ENCODE measurements at places on chromosomes 12 and 14.
A peak's percentile ranks its signal among the peaks of the same experiment; 100 is the strongest.

GRCh38 chr12:120706029-120706428, 4.2 kb upstream of the UNC119B start:
- H3K36me3 ChIP-seq = peaks cover 11% of the 10 kb centered on the region
- H3K27me3 ChIP-seq = no peaks in the 10 kb centered on the region
- DNase-seq = no peak
- no peak overlapping the region for H3K4me3 ChIP-seq
- H3K4me1 ChIP-seq = peaks cover 4% of the 10 kb centered on the region

GRCh38 chr12:12446786-12447185, 89.9 kb downstream of the BORCS5 start:
- H3K27ac ChIP-seq = peak overlapping the region; percentile 68
- no peaks in the 10 kb centered on the region for H3K27me3 ChIP-seq
- H3K36me3 ChIP-seq = peaks cover 13% of the 10 kb centered on the region
- H3K4me1 ChIP-seq = peaks cover 53% of the 10 kb centered on the region
- DNase-seq = no peak

DNA sequence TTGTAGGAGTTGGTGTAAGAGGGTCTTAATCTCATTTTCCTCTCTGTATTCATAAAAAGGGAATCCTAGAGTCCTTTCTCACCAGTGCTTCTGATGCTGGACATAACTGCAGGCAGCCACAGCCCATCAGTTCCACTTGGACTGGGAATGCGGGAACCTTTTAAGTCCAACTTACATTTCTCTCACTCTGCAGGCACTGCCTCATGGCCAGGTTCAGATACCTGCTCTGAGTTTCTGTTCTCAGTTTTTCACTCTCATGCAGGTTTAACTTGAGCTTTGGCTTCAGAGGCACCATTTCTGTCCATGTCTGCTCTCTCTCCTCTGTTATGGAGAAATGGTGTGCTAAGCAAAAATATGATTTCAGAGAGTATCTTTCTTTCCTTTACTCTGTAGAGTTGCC, 4.2 kb downstream of the ACVR1B start:
- no peaks in the 10 kb centered on the region for H3K36me3 ChIP-seq
- no peak for DNase-seq
- H3K27ac ChIP-seq = no peak overlapping the region
- H3K4me3 ChIP-seq = no peak overlapping the region
- peaks cover 6% of the 10 kb centered on the region for H3K4me1 ChIP-seq

DNA sequence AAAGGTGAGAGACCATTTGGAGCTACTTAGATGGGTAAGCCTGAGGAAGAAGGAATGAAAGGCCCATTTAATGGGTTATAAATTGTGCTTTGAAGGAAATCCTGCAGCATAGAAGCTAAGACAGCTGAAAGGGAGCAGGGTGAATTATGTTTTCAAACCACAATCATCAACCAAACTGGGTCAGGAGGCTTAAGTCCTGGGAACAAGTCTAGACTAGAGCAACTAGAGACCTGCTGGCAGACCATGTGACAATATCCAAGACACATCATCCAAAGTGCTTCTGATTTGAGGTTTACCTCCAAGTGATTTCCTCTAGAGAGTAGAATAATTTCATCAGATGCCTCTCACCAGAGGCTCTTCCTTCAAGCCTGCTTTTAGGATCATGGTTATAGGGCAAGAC, 53.7 kb downstream of the MAP3K9 start:
- H3K27ac ChIP-seq = no peak overlapping the region
- H3K4me3 ChIP-seq = no peak overlapping the region
- peaks cover 2% of the 10 kb centered on the region for H3K36me3 ChIP-seq
- H3K4me1 ChIP-seq = no peaks in the 10 kb centered on the region
- DNase-seq = no peak

DNA sequence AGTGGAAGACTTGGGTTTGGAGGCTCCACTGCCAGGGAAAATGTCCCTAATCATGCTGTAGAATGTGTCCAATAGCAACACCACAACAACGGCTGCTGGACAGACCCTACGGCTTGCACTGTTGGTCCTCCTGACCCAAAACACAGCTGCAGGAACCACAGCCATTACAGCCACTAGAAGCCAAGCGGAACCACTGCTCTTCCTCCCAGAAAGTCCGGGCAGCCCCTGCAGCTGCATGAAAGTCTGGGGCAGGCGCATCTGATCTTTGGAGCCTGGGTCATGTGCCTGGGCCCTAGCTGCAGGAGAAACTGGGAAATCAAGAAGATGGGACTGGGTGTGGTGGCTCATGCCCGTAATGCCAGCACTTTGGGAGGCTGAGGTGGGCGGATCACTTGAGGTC, 124.7 kb upstream of the METAP2 start:
- no peak overlapping the region for H3K4me3 ChIP-seq
- H3K36me3 ChIP-seq = no peaks in the 10 kb centered on the region
- no peak for DNase-seq
- peaks cover 4% of the 10 kb centered on the region for H3K27me3 ChIP-seq
- no peak overlapping the region for H3K27ac ChIP-seq

DNA sequence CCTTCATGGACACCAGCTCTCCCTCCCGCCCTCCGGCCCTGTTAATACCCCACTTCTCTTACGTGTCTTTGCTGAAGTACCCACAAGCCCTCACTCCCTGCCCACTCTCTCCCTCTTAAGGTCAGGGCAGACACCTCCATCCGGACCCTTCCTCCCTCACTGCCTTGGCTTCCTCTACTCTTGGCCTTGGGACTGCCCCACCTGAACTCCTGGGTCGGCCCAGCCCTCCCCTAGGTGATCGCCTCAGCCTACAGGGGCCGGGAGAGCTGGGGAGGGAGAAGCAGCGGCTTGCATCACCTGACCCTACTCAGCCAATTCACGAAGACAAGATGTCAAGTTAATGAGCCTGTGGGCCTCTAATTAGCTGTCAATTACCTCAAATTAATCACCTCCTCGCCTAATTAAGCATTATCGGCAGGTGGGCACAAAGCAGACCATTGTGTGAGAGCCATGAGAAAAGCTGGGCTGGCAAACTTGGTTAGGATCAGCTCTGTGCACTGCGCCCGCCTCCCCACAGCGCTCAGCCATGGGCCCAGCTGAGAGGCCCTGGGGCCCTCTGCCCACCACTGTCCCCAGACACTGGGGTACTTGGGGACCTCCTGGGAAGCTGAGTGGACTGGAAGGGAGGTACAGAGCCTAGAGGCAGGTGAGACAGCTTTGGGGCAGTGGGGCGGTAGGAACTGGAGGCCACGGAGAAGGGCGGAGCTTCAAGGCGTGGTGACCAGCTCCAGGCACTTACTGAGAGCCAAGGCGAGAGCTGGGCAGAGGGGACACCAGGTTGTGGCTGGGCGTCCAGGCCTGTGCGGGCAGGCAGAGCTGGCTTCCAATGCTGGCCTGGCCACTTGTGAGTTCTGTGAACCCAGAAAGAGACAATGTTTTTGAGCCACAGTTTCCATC, 25.1 kb upstream of the VSX2 start:
- H3K27ac ChIP-seq = no peak overlapping the region
- no peaks in the 10 kb centered on the region for H3K4me1 ChIP-seq
- peaks cover 12% of the 10 kb centered on the region for H3K27me3 ChIP-seq
- H3K36me3 ChIP-seq = no peaks in the 10 kb centered on the region
- no peak overlapping the region for H3K4me3 ChIP-seq

GRCh38 chr12:8692573-8692972, 5.2 kb upstream of the RIMKLB start:
- peaks cover 3% of the 10 kb centered on the region for H3K4me1 ChIP-seq
- H3K27me3 ChIP-seq = peaks cover 53% of the 10 kb centered on the region
- H3K36me3 ChIP-seq = no peaks in the 10 kb centered on the region
- no peak for DNase-seq

DNA sequence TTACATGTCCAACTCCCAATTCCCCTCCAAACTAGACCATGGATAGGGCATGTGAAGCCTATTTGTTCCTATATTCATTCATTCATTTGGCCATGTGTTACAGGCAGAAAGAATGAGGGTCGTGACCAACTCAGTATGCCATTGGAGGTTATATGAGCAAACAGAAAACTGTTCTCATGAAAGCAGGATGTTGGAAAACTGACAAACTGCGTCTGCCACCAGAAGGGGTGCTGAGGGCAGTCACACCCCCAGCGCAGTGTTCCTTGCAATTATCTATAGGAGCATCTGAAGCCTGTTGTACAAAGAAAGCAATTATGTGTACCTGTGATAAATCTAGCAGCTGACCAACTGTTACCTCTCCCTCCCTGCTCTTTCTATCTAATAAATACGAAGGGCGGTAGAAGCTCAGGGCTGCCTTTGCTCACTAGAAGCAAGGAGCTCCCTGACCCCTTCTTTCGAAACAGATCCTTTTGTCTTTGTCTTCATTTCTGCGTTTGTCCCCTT, 21.1 kb downstream of the ENTPD5 start:
- H3K4me1 ChIP-seq = no peaks in the 10 kb centered on the region
- no peak for DNase-seq
- H3K27ac ChIP-seq = no peak overlapping the region

- DNase-seq = no peak
- H3K4me3 ChIP-seq = no peak overlapping the region
- H3K27ac ChIP-seq = no peak overlapping the region
- H3K4me1 ChIP-seq = peaks cover 4% of the 10 kb centered on the region
- H3K27me3 ChIP-seq = peaks cover 47% of the 10 kb centered on the region
- H3K36me3 ChIP-seq = no peaks in the 10 kb centered on the region
Measured at GRCh38 chr12:29081101-29081500, 68.0 kb upstream of the FAR2 start.

GRCh38 chr14:100306998-100307765, 938 bp upstream of the SLC25A29 start:
- H3K27me3 ChIP-seq = peaks cover 19% of the 10 kb centered on the region
- H3K27ac ChIP-seq = no peak overlapping the region
- peaks cover 25% of the 10 kb centered on the region for H3K4me1 ChIP-seq
- no peaks in the 10 kb centered on the region for H3K36me3 ChIP-seq
- DNase-seq = no peak

DNA sequence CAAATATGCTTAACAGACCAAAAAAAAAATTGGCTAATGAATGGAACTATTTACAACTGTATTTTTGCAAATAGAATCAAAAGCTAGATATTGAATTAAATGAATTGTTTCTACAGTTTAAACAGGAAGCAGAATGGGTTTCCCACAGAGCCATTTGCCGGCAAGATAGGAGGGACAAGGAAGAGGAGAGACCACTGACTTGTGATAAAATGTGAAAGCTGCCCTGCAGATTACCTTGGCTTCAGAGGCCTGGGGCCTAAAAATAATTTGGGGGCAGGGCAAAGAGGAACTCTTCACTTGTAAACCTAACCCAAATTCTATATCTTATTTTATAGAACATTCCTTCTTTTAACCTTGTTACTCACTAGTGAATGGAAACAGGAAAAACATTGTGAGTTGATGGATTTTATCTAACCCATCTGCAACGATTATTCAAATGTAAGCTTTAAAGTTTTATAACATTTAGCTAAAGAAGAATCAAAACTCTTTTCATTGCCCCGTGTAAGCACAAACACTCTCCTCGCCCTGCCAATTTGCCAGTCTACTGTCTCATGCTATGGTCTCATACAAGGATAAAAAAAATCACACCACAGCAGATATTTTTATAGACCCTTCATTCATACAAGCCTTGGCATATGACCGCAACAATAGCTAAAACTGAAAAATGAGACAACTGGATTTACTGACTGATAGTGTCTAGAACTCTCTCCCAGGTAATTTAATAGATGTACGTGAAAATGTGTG, 49.5 kb upstream of the MDM1 start:
- H3K27ac ChIP-seq = no peak overlapping the region
- H3K4me3 ChIP-seq = no peak overlapping the region
- H3K4me1 ChIP-seq = peaks cover 23% of the 10 kb centered on the region
- no peaks in the 10 kb centered on the region for H3K36me3 ChIP-seq
- peaks cover 5% of the 10 kb centered on the region for H3K27me3 ChIP-seq

DNA sequence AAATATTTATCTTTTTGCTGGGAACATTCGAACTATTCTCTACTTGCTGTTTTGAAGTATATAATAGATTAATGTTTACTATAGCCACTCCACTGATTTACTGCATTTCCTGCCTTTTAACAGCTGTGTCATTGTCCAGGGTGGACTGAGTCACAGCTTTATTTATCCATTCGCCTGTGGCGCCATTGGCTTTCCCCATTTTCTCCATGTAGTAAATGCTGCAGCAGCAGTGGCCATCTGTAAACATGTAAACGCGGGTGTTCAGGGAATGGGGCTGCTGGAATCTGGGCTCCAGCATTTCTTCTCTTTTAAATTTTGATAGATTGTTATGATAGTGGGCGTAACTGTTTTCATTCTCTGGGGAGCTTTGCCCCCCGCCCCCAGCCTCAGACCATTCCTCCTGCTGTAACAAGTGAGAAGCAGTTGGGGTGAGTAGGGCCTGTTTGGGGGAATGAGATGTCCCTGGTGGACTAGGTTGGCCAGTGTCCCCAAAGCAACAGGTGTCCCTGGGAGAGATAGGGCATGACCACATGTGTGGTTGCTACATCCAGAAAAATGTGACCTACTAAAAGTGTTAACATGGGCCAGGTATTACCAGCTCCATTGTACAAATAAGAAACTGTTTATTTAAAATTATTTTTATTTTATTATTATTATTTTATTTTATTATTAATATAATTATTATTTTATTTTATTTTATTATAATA, 32.9 kb downstream of the RIN3 start:
- H3K27me3 ChIP-seq = peaks cover 37% of the 10 kb centered on the region
- no peak for DNase-seq
- H3K27ac ChIP-seq = no peak overlapping the region
- H3K4me1 ChIP-seq = peaks cover 9% of the 10 kb centered on the region

DNA sequence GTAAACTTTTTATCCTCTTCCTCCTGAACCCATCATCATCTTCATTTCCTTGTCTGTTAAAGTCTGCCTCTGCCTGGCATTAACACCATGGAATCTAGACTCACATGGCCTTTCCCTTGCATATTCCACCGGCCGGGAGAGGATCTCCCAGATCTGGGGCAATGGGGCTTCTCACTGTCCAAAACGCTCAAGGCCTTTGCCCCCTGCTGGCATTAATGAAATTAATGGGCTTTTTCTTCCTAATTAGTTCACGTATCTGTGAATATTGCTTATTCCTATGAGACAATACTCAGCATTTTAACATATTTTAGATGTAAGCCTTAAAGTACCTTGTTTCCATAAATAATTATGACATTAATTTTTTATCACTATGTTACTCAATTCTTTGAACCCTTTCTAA, 42.9 kb upstream of the CAPRIN2 start:
- DNase-seq = no peak
- H3K36me3 ChIP-seq = no peaks in the 10 kb centered on the region
- peak overlapping the region; percentile 37 for H3K4me3 ChIP-seq
- H3K4me1 ChIP-seq = peaks cover 21% of the 10 kb centered on the region
- H3K27ac ChIP-seq = no peak overlapping the region

Measured in T-helper 2 cell treated with Interferon-gamma antibody and Interleukin-4, amounts not matched to agents 5 μg/mL and 100 μg/mL, for 36 hours (primary cell).